ENCODE measurements at places on chromosomes 11 and 22.

DNA sequence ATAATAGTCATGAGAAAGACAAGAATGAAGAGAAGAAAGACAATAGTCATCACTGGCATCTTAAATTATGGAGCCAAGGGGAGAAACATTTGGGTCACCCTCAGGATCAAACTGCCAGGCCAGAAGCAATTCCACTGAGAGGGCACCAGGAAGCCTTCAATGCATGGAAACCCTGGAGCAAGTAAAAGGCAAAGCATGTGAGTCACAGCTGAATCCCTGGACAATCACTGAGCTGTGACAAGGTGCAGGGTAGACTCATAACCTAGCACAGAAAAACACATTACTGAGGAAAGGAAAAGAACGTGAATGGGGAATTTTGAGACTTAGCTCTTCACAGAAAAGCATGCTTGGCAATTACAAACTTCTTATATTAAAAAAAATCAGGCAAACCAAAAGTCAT is 1.6 kb downstream of the KCNJ1 start:
- DNase-seq, result no peak

DNA sequence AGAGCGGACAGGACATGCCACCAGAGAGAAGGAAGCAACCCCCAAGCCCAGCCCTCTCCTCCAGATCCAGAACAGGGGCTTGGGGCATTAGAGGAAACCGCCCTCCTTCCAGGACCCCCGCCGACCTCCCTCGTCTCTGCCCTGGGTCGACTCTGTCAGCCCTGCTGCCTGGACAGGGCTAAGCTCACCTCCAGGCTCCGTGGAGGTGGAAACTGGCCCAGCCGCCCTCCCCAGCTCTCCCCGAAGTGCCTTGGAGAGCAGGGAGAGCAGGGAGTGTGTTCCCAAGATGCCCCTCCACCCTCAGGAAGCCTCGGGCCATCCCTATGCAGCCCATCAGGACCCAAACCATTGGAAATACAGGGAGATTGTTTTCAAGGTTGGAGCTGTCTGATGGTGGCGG is 26.8 kb downstream of the ANO1 start:
- DNase-seq, result no peak

DNA sequence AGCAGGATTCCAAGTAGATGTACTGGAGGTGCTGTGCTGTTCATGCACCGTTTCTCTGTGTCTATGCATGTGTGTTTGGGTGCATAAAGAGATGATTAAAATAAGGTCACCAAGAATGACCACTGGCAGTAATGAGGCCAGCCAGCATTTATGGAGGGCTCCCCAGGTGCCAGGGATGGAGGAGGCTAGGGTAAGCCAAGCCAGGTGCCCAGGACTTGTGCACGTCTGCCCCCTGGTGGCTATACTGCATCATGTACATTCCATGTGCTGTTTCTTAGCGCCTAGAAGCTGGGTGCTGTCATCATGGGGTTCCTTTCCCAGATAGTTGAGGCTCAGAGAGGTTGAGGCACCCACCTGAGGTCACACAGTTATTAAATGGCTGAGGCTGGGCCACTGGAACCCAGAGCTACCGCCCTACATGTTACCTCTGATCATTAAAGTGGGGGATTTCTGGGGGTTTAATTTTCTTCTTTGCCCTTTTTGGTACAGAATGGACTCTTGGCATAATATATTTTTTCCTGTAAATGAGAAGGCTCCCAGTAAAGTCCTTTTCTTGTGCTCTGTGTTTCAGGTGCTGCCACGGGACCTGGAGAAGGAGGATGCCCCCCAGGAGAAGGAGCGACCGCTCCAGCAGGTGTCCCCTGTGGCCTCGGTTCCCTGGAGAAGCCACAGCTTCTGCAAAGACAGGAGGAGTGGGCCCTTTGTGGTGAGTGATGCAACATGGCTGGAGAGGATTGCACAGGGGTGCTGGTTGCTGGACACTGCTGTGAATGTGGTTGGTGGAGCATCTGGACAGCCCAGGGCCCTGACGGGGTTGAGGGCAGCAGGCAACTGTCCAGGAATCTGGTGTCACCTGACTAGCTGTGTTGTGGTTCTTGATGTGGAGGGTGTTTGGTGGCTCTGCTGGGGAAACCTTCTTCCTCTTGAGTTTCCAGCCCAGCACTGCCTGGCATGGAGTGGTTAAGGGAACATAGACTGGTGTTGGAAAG is 96.4 kb downstream of the KIAA1671 start:
- DNase-seq, result peak; percentile 40

- peak; percentile 7 for DNase-seq
These were observed 116.8 kb downstream of the MED15 start for GRCh38 chr22:20624161-20624616.

- DNase-seq, result peak; percentile 2
These were observed 21.1 kb upstream of the TMPRSS13 start for GRCh38 chr11:117950301-117950700.

- DNase-seq, result no peak
These were observed 71.2 kb upstream of the WNT11 start for GRCh38 chr11:76277298-76278175.

DNA sequence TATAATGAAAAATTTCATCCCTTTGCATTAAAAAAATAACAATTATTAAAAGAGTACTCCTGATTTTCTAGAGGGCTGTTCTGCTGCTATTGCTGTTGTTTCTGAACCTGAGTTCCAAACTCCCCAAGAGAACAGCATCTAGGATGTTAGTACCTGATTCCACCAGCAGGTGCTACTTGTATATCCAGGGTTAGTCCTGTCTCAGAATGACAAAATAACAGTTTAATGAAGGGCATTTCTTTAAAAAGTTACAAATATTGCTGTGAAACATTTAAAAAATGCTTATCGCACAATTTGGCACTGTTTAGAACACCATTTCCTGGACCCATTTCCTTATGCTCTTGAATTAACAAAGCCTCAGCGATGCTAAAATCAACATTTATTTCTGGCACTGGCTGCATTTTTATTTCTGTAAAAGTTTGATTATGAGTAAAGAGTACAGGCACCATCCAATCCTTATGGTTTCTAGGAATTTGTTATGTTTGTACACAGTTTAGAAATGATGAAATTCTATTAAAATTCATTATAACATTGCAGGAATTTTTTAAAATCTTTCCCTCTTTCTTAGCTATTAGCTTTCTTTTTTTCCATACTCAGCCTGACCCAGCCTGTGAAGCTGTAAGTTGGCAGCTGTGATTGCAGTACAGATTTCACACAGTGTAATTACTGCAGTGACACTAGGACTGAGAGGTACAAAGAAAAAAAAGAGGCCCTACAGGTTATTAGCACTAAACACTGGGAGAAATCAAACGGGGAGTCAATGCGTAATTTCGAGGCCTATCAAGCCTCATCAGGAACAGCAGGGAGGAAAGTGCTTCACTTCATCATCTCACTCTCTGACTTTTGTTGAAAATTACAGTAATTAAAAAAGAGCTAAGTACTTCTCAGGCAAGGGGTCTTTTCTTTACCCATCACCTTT is 208.8 kb downstream of the DCDC1 start:
- DNase-seq, result no peak

Data from fibroblast of upper back skin (primary cell).